ENCODE measurements at places on chromosomes 16 and 17.

- DNase-seq: no peak
Observed at GRCh38 chr16:4925293-4925607, 11.7 kb downstream of the PPL start.

DNA sequence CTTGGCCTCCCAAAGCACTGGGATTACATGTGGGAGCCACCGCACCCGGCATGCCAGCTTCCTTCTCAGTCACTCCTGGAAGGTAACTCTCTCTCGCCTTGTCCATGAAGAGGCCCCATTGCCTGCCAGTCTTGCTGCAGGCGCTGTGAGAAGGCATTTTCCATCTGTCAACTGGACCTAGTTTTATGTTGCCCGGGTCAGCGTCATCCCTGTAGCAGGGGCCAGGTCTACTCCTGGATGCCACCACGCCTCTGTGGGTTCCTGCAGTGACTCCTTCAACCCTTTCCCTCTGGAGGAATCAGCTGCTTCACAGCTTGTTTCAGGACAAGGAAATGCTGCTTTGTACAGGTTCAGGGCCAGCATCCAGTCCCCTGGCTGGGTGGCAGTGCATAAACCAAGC is 2.6 kb upstream of the NLRC3 start:
- DNase-seq: no peak

DNA sequence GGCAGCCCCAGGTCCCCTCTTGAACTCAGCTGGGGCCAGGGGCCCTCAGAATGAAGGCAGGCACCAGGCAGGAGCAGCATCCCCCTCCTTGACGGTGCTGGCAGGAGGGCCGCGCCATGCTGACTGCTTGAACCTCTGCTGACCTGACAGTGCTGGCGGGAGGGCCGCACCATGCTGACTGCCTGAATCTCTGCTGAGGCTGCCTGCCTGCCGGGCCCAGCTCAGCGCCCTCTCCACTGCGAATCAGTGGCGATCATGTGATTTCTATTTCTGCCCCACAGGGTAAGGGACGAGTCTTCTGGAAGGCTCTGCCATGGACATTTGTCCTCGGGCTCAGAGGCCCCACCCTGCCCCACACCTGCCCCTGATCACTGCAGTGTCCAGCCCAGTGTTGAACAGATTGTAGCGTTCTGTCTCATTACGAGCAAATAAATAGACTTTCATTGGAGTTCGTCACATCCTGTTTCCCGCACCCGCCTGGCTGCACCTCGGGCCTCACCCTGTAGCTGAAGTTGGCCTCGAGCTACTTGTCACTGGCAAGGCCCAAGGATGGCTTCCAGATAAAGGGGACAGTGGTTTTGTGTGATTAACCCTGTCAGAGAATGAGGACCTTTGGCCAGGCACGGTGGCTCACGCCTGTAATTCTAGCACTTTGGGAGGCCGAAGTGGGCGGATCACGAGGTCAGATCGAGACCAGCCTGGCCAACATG is 8.6 kb downstream of the C16orf90 start:
- DNase-seq: no peak

DNA sequence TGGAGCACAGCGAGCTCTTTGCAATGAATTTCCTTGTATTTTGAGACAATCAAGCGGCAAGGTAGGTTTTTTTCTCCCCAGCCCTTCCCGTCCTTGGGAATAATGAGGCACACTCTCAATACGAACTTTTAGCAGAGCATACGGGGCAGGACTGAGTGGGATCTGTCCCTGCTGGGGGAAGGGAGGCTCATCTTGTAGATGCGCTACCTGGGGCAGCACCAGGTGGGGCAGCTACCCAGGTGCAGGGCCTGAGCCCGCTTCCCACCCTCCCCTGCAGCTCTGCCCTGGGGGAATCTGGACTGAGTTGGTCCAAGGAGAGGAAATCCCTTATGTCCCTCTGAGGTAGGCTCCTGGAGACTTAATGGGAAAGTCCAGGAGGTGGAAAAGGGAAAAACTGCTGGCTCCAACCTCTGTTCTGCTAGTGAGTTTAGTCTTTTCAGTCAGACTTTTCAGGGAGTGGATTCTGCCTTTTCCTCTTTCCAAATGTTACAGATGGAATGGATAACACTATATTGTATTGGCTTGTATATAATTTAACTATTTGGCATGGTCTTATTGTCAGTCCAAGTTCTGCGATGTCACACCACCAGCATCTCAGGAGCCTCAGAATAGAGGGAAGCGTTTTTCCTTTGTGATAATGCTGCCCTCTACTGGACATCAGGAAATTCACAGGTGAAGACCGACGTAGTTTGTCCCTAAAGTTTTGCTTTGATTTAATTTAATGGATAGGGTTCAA is 9.6 kb upstream of the CES1 start:
- no peak for DNase-seq

GRCh38 chr16:12252616-12253015 is 276.1 kb downstream of the SNX29 start:
- DNase-seq: no peak

DNA sequence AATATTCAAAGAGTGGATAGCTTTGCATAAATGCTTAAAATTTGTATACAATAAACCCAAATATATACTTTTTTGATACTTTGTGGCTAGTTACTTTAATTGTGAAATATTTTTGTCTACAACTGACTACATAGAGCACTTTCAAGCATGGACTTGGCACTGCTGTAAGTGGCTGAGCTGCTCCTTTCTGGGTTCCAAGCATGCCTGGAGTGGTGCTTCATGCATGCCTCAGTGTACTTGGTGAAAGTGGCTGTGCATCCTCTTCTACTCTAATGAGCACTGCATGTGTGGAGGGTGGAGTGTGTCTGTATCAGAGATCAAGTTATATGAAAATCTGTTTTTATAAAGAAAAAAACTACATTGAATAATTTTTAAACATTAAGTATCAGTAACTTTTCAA is 94.1 kb downstream of the OMG start:
- DNase-seq: no peak

DNA sequence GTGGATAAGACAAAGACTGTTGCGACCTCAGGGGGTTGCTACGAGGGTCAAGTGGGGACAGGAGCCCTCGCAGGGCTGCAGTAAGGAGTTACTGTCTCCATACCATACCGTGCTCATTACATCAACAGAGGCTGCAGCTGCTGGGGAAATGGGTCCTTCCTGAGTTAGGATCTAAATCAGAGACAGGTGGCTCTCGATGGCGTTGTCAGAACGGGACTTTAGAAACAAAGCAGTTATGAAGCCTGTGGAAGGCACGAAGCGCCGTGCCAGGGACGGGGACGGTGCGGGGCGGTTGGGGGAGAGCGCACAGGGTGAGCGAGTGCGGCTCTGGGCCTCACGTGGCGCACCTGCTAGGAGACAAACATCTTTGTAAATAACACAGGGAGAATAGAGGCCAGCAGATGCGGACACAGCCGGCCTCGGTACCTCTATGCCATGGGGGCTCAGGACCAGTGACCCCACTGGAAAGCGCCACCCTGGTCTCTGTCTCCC is 34.4 kb downstream of the ZCCHC14 start:
- no peak for DNase-seq

GRCh38 chr17:76561799-76562268 is 22.0 kb downstream of the PRCD start:
- DNase-seq: no peak

DNA sequence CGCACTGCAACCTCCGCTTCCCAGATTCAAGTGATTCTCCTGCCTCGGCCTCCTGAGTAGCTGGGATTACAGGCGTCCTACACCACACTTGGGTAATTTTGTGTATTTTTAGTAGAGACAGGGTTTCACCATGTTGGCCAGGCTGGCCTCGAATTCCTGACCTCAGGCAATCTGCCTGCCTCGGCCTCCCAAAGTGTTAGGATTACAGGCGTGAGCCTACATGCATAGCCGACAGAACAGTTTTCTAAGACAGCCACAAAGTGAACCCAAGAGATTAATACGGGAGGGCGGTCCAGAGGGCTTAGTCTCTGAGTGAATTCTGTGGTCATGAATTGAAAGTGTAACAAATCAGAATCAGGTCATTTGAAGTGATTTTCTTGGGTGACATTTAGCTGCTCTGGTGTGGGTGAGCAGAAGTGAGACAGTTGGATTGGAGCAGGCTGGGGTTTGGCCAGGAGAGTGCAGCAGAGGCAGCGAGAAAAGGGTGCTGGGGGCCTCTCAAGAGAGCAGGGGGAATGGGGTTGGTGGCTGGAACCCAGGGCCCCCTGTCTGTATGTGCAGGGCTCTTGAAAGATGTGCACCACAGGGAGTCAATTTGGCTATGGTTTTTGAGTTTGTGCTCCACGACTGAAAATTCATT is 231.4 kb upstream of the WSCD1 start:
- no peak for DNase-seq

GRCh38 chr16:26317885-26318284 is 626.1 kb downstream of the HS3ST4 start:
- DNase-seq: no peak

DNA sequence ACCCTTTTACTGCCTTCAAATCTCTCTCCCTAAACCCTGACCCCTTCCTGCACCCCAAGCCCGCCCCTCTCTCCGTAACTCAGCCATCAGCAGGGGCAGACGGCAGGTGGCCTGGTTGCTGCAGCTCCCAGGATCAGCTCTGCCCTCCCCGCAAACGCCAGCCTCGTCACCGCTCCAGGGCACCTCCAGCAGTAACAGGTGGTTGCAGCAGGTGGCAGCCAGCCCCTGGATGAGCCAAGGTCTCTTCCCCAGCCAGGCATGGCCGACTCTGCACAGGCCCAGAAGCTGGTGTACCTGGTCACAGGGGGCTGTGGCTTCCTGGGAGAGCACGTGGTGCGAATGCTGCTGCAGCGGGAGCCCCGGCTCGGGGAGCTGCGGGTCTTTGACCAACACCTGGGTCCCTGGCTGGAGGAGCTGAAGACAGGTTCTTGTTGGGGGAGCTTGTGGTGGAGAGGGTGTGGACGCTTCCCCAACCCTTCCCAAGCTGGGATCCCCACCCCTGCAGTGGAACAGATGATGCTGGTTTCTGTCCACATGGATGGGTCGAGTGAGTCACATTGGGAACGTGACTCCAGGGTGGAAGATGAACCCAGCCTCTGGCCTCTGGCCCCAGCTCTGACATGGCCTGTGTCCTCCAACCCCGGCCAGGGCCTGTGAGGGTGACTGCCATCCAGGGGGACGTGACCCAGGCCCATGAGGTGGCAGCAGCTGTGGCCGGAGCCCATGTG is 558 bp downstream of the HSD3B7 start:
- DNase-seq: no peak

DNA sequence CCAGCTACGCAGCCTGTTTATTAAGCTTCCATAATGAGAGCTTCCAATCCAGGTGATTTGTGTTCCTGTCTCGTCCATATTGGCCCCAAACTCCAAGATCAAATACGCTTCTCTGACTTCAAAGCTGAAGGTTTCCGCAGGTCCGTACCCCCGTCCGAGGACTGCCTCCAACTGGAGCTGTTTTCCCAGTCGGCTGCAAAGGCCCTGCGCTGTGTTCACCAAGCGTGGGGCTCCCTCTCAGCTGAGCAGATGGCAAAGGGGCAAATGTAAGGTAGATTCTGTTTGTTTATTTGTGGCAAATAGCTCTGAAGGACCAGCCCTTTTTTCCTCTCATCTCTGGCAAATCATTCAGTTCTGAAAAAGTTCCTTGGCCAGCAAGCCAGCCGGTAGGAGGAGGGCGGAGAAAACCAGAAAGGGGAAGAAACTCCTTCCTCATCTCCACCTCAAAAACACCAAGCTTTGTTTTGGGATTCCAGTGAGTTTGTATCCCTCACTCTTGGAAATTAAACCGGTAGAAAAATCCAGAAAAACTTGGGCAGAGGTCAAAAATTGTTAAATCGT is 35.2 kb downstream of the NXN start:
- no peak for DNase-seq

GRCh38 chr17:81037026-81037797 is 2.3 kb downstream of the BAIAP2 start:
- peak; percentile 68 for DNase-seq

DNA sequence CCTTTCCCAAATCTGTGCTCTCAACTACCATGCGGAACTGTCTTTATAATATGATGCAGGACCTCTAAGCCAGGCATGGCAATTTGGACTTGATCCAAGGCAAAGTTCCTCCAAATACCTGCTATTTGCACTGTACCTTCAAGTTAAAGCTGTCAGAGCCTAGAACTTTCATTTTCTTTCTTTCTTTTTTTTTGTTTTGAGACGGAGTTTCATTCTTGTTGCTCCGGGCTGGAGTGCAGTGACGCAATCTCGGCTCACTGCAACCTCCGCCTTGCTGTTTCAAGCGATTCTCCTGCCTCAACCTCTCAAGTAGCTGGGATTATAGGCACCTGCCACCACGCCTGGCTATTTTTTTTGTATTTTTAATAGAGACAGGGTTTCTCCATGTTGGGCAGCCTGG is 51.7 kb downstream of the ARHGAP27 start:
- DNase-seq: no peak

GRCh38 chr17:55527540-55528118 is 16.4 kb upstream of the SMIM36 start:
- no peak for DNase-seq

- no peak for DNase-seq
Observed at GRCh38 chr17:42702446-42702845, 20.1 kb downstream of the CNTNAP1 start.

DNA sequence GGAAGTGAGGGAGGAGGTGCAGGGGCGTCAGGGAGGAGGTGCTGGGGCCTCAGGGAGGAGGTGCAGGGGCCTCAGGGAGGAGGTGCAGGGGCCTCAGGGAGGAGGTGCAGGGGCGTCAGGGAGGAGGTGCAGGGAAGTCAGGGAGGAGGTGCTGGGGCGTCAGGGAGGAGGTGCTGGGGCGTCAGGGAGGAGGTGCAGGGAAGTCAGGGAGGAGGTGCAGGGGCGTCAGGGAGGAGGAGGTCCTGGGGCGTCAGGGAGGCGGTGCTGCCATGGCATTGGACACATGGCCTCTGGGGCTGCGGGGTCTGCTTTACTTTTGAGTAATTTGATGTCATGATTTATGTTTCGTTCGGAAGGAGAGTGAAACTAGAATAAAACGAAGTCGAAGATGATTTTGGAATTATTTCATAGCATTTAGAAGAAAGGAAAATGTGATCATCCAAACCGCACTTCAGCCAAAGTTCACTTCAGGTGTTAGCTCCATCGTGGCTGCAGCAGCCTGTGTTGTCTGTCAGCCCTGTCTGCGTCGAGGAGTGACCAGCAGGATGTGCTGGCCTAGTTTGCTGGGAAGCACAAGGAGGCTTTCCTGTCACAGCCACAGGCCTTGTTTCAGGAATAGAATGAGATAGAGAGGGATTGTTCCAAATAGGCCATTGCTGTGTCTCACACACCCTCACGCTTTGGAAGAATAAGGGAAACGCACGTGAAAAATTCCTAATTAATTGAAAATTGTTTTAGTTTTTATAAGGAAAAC is 42.8 kb downstream of the RAB11FIP3 start:
- no peak for DNase-seq

DNA sequence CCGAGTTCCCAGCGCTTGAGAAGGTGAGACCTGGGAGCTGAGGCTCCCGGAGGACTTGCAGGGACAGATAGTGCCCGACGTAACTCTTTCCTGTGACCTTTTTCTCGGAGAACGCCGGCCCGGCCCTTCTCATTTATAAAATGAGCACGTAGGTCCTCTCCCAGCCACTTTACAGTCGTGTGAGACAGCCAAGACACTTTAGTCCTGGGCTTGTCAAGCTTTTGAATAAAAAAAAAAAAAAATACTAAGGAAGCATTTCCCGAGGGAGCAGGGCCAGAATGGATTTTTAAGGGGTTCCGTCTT is 241 bp downstream of the DRC3 start:
- no peak for DNase-seq
